Hematopoietic multipotent progenitor cell (in vitro differentiated cells): ENCODE measurements at places on chromosomes 16 and 17.
A peak's percentile ranks its signal among the peaks of the same experiment; 100 is the strongest.

DNA sequence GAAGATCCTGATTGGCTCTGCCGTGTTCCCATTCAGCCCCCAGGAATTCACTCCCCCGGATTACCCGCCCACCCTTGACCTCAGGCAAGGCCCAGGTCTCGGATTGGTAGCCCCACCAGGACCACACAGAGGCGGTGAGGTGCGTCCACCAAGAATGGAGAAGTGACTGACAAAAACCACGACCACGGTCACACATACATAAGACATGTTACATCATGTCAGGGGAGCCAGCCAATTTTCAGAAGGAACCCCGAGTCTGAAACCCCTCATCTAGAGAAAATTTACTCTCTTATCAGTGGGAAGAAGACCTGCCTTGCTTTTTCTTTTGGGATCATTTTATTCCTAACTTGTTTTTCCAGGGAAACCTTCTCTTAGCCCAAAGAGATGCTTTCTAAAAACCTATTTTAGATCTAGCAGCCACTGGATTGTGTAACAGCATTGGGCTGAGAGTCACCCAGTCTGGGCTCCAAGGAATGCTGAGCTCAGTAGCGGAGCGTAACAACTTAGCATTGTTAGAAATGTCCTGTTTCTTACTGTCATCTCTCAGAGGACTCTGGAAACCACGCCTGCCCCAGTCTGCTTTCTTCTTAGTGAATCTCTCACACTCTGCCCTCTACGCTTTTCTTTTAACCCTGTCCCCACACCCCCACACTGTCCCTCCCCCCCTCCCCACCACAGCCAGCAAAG lies 164.1 kb downstream of the CMIP start:
- no peak for DNase-seq

DNA sequence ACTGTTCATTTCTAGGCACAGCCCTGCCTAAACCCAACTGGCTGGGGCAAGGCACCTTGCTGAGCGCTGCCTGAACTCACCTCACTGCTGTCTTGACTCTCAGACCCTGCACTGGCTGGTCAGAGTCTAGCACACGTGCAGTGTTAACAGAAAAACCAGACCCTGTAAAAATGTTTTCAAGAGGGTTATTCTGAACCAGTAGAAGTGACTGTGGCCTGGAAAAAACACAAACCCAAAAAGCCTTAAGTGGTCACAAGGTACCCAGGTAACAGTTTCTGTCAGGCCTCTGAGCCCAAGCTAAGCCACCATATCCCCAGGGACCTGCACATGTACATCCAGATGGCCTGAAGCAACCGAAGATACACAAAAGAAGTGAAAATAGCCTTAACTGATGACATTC lies 6.1 kb upstream of the EIF4A3 start:
- DNase-seq: no peak

GRCh38 chr17:75468779-75469373 lies 12.4 kb downstream of the TMEM94 start:
- DNase-seq: no peak

GRCh38 chr16:88905563-88905962 lies 39.1 kb upstream of the PABPN1L start:
- peak; percentile 42 for DNase-seq

GRCh38 chr17:49880291-49881053 lies 32.6 kb upstream of the TAC4 start:
- peak; percentile 56 for DNase-seq

DNA sequence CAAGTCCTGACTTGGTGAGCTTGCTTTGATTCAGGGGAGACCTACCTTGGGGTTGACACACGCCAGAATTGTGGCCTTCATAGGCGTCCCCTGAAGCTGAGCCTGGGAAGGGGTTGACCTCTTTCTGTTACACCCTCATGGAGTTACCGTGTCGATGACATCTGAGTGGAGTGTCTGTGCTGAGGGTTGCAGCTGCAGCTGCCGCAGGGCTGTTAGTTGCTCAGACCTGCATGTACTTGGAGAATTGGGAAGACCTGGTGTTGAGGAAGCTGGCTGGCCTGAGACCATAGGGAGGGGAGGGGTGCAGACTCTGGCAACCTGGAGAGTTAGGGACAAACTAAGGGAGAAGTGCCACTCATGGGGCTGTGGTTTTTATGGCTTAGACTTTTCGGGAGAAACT lies 9.6 kb downstream of the GSE1 start:
- no peak for DNase-seq

DNA sequence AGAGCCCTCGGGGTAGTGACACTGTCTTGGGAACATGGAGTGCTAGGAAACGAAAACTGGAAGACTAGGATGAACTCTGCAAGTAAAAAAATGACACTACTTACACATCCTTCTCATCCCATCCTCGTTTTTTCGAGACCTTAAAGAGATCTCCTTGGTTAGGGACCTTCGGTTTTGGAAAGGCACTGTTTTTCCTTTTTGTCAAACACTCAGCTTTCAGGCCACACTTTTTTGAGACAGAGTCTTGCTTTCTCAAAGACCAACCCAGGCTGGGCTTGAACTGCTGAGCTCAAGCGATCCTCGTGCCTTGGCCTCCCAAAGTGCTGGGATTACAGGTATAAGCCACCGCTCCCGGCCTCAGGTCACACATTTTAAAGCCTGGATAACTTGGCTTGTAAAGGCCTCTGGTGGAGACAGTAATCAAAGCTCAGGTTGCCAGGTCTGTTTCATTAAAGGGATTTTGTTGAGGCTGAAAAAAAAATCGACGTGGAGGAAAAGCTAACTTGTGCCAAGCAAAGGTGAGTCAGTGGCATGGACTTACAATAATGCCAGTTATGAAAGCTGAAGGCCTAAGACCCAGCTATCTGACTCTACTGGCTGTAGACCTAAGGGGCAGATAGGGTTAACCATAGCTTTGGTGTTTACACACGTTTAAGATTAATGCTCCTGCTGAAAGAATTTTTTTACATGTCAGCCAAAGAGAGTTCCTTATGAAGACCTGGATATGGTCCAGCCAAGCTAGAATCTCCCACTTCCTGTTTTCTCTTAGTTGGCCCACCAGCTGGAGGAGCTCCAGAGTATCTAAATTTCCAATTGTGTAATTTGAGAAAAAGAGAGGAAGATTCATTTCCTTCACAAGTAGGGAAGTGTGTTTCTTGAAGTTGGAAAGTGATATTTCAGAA lies 823 bp downstream of the NBR1 start:
- peak; percentile 26 for DNase-seq

DNA sequence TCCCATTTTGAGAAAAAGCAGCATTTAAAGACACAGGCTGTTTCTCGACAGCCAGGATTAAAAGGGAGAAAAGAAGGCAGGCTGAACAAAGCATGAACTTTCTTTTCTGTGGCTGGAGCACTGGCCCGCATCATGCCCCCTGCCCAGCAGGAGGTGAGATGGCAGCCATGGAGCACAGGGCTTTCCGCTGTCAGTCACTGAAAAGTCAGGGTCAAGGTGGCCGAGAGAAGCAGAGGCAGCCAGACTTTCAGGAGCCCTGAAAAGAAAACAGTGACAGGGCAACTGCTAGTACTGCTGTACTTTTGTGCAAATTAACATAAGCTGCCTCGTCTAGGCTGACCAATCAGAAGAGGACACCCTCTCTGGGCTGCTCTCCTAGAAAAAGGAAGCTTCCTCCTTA lies 5.8 kb upstream of the GP2 start:
- no peak for DNase-seq

DNA sequence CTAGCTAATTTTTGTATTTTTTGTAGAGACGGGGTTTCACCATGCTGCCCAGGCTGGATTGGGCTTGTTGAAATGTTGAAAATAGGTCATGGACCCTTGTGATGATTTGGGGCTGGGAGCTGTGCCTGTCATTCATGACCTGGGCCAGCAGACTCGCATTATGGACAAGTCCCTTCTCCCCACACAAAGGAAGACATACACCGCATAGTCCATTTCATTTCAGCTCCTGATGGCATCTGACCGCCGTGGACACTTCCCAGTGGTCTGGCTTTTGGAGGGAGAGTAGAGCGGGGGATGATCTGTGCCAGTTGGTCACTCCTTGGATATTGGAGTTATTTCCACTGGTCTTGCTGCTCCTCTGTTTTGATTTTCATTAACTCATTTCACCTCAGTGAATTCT lies 34.8 kb downstream of the MPRIP start:
- no peak for DNase-seq

GRCh38 chr17:56292010-56292409 lies 138.7 kb downstream of the ANKFN1 start:
- no peak for DNase-seq

GRCh38 chr16:67941469-67942199 lies 2.3 kb downstream of the LCAT start:
- no peak for DNase-seq

DNA sequence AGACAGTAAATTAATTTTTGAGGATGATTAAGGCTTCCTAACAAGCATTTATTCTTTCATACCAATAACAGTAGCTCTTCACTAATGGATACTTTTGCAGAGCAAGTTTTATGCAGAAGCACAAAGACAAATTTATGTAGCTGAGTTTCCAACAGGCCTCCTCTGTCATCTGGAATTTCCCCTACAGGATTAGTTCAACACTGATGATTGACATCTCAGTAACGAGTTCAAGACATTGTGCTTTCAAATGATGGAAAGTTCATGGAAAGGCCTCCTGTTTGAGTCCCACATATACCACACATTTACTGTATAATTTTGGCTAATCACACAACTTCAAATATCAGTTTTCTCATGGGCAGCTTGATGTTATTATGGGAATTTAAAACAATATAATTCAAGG lies 40.6 kb downstream of the ABCA10 start:
- no peak for DNase-seq

- no peak for DNase-seq
These were observed 14.1 kb upstream of the NGFR start for GRCh38 chr17:49480836-49481615.

- DNase-seq: no peak
These were observed 10.3 kb upstream of the ITGAX start for GRCh38 chr16:31344712-31345111.

DNA sequence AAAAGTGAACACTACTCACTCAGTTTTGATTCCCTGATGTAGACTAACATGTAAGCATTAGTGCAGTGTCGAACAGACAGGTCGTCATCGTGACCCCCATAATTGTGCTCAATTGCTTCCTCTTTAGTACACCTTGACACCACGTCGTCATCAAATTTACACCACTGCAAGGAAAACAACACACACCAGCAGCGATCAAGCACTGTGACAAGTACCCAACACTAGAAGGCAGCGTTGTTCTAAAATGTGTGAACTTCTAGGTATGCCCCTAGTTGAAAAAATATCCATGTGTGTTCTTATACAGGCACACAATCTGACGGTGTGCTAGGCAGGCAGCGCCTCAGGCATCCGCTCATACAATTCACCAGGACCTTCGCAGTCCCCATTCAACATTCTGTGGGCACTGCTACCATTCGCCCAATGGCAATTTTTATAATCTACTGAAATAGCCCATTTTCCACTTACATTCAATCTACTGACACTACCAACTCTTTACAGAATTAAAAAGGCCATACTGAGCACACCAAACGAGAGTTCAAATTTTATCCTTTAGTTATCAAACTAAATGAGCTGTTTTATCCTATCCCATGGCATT lies 23.1 kb downstream of the LITAFD start:
- peak; percentile 62 for DNase-seq

DNA sequence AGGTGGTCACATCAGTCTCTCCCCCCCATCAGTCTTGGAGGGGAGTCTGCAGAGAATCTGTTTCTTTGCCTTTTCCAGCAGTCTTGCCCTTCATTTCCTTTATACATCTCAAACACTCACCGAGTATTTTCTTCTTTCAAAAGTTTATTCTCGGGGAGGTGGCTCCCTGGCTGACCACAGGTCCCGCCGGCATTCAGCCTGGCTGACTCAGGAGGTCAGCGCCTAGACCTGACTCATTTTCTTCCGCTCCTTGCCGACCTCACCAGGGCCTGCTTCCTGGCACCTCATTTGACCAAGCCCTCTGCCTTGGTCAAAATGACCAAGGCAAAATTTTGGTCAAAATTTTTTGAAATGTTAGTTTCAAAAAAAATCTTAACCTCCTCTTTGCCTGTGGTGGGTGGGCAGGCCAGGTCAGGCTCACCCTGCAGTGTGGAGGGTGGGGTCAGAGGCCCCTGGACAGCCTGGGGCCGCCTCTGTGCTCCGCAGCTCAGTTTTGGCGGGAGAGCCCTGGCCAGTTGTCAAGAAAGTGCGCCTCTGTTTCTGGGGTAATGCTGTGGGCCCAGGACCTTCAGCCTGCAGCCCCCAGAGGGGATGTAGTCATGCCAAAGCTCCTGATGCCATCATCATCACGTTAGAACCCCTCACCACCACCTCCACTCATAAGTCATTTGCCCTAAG lies 165.6 kb downstream of the SPECC1 start:
- no peak for DNase-seq

DNA sequence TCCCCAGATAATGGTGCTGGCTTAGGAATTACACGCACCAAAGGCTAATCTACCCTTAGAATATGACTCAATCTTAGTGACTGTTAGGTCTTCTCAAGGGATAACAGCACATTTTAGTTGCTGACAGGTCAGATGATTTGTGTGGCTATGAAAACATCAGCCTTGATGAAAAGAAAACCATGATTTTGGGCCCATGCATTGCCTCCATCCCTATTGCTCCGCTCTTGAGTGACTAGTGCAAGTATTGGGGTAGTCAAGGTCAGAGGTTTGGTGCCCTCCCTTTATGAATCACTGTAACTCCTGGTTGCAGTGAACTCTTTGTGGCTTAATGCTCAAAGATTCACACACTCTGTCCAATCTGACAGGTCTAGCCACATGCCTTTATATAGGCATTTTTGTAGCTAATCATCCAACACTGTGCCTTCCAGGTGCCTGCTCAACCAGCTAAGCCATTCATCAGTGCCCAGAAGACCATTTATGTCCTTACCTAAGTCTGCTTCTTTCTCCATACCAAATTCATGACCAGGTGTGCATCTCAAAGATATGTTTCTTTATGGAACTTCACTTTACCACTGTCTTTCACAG lies 251.6 kb downstream of the KCNJ2 start:
- DNase-seq: no peak

- no peak for DNase-seq
These were observed 37.7 kb upstream of the LCMT1 start for GRCh38 chr16:25073854-25074253.

- no peak for DNase-seq
These were observed 117.8 kb downstream of the RAB11FIP4 start for GRCh38 chr17:31509095-31509804.

GRCh38 chr17:76697702-76698465 lies 12.9 kb downstream of the MXRA7 start:
- DNase-seq: no peak

- no peak for DNase-seq
These were observed 60.9 kb downstream of the RPTOR start for GRCh38 chr17:80605326-80606066.

GRCh38 chr17:28737770-28738679 lies 5.8 kb upstream of the TRAF4 start:
- no peak for DNase-seq

DNA sequence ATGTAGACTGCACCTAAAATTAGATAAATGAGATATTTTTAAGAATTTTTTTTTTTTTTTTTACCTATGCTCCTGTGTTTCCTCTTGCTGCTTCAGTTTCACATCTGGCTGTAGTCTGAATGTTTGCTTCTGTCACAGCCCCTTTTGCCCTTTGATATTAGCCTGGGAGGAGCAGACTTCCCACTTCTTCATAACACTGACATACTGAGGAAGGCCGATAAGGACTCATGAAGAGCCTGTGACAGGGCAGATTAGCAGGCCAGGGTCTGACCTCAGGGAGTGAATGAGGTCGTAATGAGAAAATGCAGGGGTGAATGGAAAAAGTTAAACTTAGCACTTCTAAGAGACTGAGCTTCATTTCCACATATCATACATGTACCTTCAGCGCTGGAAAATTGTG lies at the start of gene SLFN14:
SLFN14 (minus strand) TSS at position 117 of the 400 bp plus-strand sequence. CDS start 2,757 bp downstream, outside the sequence.
- peak; percentile 92 for DNase-seq

GRCh38 chr16:8753416-8754054 lies 43.9 kb downstream of the TMEM186 start:
- no peak for DNase-seq
